ENCODE measurements at places on chromosomes 1 and 21.

DNA sequence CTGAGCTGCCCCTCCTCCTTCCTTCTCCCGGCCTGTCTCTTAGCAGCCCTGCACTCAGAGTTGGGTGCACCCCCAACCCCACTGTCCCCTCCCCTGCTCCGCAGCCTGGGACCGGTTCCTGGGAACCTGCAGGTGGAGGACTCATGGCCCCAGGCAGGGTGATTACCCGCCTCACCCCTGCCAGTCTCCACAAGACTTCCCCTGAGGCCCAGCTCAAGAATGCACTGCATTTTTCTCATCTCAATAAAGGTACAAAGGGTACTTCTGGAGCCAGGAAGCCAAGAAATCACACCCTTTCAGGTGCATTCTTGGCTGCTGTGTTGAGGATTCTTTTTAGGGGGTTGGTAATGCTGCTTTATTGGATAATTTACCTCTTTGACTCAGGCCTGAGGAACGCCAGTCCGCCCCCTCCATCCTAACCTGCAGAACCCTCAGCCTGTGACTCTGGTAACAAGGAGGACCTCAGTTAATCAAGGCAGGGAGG lies 126.3 kb upstream of the TMPRSS2 start:
- no peak for DNase-seq

DNA sequence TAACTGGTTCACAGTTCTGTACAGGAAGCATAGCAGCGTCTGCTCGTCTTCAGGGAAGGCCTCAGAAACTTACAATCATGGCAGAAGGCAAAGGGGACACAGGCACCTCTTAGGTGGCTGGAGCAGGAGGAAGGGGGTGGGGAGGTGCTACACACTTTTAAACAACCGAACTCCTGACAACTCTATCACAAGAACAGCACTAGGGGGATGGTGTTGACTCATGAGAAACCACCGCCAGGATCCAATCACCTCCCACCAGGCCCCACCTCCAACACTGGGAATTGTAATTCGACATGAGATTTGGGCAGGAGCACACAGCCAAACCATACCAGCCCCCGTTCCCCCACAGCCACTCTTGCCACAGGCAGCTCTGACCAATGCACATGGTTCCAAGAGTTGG lies 306.3 kb upstream of the POU3F1 start:
- no peak for DNase-seq

DNA sequence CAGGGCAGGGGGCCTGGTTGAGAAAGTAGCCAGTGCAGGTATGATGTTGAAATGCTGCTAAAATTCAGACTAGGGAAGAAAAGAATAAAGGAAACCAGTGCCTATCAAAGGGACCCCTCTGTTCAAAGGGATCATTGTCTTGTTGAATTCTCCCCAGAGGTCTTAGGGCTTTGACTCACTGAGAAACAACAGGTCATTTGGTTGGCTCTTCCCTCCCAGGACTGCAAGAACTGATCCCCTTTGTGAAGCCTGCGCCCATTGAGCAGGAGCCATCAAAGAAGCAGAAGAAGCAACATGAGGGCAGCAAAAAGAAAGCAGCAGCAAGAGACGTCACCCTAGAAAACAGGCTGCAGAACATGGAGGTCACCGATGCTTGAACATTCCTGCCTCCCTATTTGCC lies 11.8 kb upstream of the CELSR2 start:
- DNase-seq = no peak

GRCh38 chr1:154129391-154129970 lies 25.4 kb downstream of the NUP210L start:
- DNase-seq = no peak

DNA sequence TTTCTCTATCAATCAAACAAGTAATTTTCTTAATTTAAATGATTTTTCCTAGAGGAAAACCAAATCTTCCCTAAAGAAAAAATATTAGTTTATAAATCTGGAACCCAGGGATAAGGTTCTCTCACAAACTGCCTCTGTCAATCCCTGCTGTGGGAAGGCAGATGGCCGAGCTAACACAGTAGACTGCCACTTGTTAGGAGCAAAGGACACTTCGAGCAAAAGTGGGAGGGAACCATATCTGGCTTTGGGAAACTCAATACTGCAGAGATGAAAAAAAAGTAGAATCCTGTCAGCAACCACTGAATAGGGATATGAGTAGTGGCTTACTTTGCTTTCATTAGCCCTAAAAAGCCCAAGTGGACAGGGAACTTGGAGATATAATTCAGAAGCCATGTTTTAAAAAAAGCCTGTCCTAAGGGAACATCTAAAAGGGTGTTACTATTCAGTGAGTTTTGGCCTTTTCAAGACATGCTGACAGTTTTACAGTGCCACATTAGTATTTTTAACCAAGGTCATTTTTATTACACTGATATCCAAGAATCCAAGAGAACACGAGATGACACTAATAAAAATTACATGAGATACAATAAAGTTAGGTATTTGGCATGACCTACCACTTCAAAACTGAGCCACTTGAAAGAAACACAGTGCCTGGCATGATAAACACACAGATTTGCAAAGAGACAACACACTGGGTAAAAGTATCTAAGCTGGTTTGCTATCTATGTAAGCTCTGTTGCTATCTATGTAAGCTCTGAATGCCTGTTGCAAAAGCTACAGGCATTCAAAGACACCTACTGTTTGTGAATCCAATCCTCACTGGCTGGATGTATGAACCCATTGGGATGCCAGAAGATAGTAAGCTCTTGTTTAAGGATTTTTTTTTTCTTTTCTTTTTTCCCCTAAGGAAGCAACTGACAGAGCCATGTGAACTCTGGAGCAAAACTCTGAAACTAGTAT lies 21.4 kb downstream of the TEX38 start:
- no peak for DNase-seq
